ENCODE measurements at places on chromosomes 2 and 18. TPM values are rescaled to one million over a fixed set of nuclear protein-coding genes. Genes with fewer than 3 reads are reported as not detected.

Gene CAD
- 36.9 TPM for total RNA-seq

GRCh38 chr2:61898810-61899209, 6.7 kb upstream of the COMMD1 start:
- H3K27me3 ChIP-seq: no peaks in the 10 kb centered on the region
- H3K4me3 ChIP-seq: no peak overlapping the region
- H3K4me1 ChIP-seq: no peaks in the 10 kb centered on the region
- H3K36me3 ChIP-seq: no peaks in the 10 kb centered on the region

DNA sequence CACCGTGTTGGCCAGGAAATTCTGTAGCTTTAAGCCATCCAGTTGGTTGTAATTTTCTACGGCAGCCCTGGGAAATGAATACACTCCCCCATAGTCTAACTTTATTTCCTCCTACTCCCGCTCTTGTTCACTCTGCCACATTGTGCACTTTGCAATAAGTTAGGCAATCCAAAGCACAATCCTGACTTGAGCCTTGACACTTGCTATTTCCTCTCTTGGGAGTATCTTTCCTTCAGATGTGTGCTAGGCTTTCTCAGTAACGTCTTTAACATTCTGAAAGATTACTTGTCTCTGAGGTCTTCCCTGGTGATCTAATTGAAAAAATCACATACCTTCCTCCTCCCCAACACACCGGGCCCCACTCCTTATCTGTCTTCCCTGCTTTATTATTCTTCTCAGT, 65.9 kb upstream of the RAB27B start:
- H3K36me3 ChIP-seq: no peaks in the 10 kb centered on the region
- no peak overlapping the region for H3K27ac ChIP-seq
- peaks cover 29% of the 10 kb centered on the region for H3K4me1 ChIP-seq
- DNase-seq: no peak
- H3K4me3 ChIP-seq: no peak overlapping the region

DNA sequence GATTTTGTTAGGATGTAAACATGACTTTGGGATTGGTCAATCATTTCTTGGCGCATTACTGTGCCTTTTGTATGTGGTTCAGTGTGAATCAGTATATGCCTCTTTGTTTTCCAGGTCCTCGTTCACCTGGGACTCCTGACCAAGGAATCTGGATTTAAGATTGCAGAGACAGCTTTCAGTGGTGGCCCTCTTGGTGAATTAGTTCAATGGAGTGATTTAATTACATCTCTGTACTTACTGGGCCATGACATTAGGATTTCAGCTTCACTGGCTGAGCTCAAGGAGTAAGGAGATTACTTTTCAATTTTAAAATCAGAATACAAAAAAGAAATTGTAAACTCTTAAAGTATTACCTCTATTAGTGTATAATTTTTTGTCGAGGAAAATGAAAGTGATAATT, 87.6 kb downstream of the MGAT5 start:
- no peak overlapping the region for H3K4me3 ChIP-seq
- no peaks in the 10 kb centered on the region for H3K36me3 ChIP-seq
- no peaks in the 10 kb centered on the region for H3K4me1 ChIP-seq
- no peak for DNase-seq
- no peaks in the 10 kb centered on the region for H3K27me3 ChIP-seq

DNA sequence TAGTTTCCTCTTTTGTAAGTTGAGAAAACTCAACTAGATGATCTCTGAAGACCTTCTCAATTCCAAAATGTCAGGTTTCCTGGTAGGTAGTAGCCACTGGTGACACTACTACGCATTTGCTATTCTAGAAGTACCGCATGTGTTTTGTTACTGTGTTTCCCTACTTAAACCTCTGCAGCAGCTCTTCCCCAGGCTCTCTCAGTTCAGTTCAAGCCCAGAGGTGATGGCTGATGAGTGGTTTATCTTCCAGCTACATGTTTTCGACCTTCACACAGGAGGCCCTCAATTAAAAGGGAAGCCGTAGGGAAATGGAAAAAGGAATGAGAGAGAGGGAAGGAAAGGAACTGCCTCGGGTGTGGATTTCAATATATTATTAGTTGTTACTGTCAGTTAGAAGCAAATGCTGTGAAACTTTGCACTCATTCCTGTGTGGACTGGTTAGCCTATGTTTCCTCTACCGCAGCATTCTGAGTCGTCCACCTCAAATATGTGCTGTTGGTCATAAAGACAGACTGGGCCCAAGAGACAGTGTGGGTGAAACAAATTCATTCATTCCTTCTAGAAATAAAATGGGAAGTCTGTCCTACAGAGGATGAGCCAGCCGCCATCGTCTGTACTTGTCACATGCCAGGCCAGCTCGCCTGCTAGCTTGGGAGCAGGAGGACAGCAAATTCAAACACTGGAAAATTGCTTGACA, 455.2 kb upstream of the RAB12 start:
- DNase-seq: no peak
- no peak overlapping the region for H3K4me3 ChIP-seq
- no peaks in the 10 kb centered on the region for H3K4me1 ChIP-seq
- H3K36me3 ChIP-seq: no peaks in the 10 kb centered on the region

- H3K36me3 ChIP-seq: no peaks in the 10 kb centered on the region
- no peak overlapping the region for H3K27ac ChIP-seq
- no peak overlapping the region for H3K4me3 ChIP-seq
Observed at GRCh38 chr2:227402959-227403358, 15.2 kb upstream of the SCYGR1 start.

Gene TMEM169
- not detected for total RNA-seq

Gene MEP1B
- not detected for total RNA-seq

DNA sequence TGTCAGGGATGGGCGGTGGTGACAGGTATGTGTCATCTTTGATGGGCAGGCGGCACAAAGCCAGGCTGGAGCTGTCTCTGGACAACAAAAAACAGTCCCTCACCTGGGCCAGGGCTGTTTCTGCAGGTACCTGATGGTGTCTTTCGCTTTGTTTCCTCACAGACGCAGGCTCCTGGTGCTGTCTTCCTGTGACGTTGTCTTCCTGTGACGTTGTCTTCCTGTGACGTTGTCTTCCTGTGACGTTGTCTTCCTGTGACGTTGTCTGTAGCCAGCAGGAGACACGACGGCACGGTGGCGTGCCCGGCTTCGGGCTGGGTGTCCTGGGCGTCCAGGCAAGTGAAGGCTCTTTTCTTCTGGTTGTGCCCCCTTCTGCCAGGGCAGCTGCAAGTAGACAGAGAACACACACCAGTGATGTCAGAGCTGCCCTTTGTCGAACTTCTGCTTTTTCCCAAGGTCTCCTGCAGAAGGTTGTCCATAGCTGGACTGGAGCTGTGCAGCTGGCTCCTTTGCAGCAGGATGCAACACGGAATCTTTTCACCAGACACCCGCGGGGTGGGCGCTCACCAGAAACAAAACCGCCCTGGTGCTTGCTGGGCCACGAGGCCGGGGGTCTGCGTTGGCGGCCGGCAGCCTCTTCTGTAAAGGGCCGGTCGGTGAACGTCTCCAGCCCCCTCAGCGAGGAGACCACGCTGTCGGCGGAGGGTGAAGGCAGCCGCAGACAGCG, 21.1 kb downstream of the GPR35 start:
- no peaks in the 10 kb centered on the region for H3K36me3 ChIP-seq
- H3K4me3 ChIP-seq: no peak overlapping the region
- no peaks in the 10 kb centered on the region for H3K27me3 ChIP-seq
- DNase-seq: no peak

DNA sequence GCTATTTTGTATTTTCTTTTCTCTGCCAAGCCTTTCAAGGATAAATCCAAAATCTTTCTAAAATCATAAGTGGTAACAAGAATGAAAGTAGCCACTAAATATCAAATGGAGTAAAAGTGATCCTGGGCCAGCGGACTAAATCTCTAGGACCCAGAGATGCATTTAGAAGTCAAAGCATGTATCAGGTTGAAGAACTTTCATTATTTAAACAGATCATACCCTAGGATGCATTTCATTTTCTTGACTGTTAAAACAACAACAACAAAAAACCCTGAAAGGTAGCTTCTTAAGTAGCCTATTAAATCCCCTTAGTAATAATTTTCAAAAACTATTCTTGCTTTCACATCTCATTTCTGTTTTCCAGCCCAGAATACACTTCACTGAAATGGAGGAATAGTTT, 4.8 kb upstream of the POU3F3 start:
- DNase-seq: no peak
- H3K4me1 ChIP-seq: peaks cover 23% of the 10 kb centered on the region

GRCh38 chr2:74041182-74041581, 56.5 kb downstream of the TET3 start:
- no peak for DNase-seq
- no peak overlapping the region for H3K27ac ChIP-seq
- H3K27me3 ChIP-seq: no peaks in the 10 kb centered on the region
- no peak overlapping the region for H3K4me3 ChIP-seq
- no peaks in the 10 kb centered on the region for H3K36me3 ChIP-seq
- no peaks in the 10 kb centered on the region for H3K4me1 ChIP-seq

Gene PLEK
- 1.8 TPM for total RNA-seq

DNA sequence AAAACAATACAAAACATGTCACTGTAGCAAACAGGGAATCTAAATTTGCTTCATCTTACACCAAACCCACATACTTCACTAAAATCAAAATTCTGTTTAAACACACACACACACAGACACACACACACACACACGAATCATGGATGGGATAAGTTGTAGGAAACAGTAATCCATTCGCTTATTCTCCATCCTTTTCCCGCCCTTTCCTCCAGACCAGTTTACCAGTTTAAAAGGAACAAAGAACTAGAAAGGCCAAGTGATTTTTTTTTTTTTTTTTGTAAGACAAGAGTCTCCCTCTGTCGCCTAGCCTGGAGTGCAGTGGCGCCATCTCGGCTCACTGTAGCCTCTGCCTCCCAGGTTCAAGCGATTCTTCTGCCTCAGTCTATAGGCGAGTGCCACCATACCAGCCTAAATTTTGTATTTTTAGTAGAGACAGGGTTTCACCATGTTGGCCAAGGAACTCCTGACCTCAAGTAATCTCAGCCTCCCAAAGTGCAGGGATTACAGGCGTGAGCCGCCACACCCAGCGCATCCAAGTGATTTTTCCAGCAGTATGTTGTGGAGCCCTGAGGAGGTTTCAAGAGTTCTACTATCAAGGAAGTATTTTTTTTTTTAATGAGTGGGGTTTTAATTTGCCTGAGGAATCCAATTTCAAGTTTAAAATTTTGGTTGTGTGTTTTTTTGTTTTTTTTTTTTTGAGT, 5.7 kb downstream of the PSME4 start:
- no peak overlapping the region for H3K4me3 ChIP-seq
- H3K27ac ChIP-seq: no peak overlapping the region
- no peak for DNase-seq

DNA sequence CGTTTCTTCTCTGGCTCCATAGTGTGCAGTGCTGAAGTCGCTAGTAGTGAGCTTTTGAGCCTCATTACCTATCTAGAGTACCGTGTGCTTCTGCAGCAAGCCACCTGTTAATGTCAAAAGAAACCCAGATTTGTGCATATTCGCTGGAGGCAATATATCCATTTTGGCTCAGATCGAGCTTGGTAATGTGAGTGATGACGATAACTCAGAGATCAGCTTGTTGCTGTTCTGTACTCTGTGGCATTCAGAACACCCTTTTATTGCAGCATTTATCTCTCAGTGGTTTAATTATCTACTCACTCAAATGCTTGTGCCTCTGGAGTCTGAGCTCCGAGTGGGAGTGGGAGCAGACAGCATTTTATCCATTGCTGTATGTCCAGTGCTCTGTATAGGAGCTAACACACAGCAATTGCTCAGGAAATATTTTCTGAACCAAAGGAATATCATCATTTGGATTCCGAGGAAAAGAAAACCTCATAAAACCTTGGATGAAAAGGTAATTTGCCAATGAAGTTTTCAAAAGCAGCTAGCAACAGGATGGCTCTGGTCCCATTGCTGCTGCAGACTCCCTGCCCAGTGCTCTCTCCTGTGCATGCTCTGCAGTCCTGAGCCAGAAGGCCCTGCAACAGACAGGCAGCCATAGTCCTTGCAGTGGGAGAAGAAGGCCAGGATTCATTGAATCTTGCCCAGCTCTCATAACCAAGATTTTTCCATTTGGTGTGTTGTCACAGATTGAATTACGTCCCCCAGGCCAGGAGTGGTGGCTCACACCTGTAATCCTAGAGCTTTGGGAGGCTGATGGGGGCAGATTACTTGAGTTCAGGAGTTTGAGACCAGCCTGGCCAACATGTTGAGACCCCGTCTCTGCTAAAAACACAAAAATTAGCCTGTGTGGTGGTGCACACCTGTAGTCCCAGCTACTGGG, 183.8 kb downstream of the MYCN start:
- no peak overlapping the region for H3K4me3 ChIP-seq
- no peak for DNase-seq
- no peak overlapping the region for H3K27ac ChIP-seq
- H3K27me3 ChIP-seq: no peaks in the 10 kb centered on the region

- peaks cover 8% of the 10 kb centered on the region for H3K4me1 ChIP-seq
- H3K27ac ChIP-seq: no peak overlapping the region
- H3K36me3 ChIP-seq: no peaks in the 10 kb centered on the region
- H3K4me3 ChIP-seq: no peak overlapping the region
- no peak for DNase-seq
- H3K27me3 ChIP-seq: peaks cover 8% of the 10 kb centered on the region
Observed at GRCh38 chr2:26854283-26854827, 6.4 kb downstream of the DPYSL5 start.

GRCh38 chr2:42977270-42978174, 185.1 kb upstream of the HAAO start:
- DNase-seq: peak; percentile 25
- no peaks in the 10 kb centered on the region for H3K36me3 ChIP-seq
- peaks cover 69% of the 10 kb centered on the region for H3K4me1 ChIP-seq
- peak overlapping the region; percentile 78 for H3K27ac ChIP-seq

DNA sequence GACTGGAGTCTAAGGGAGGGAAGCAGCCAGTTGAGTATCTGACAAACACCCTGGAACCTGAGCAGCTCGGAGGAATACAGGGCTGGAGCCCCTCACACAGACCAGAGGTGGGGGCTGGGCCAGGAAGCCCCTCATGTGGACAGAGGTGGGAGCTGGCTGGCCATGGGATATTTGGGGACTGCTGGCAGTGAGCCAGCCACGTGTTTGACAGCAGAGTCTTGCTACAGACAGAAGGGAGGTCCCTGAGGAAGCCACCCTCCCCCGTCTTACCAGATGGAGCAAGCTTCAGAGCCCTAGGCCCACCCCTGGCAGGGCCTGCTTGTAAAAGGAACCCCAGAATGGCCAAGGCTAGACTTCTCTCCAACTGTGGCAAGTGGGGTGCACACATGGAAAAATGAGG, 3.6 kb upstream of the MTERF4 start:
- no peaks in the 10 kb centered on the region for H3K27me3 ChIP-seq
- H3K4me3 ChIP-seq: no peak overlapping the region
- peaks cover 19% of the 10 kb centered on the region for H3K4me1 ChIP-seq
- no peak for DNase-seq
- H3K27ac ChIP-seq: no peak overlapping the region

GRCh38 chr18:5309888-5310470, 14.5 kb upstream of the ZBTB14 start:
- H3K27ac ChIP-seq: peak overlapping the region; percentile 24
- H3K27me3 ChIP-seq: no peaks in the 10 kb centered on the region
- H3K4me1 ChIP-seq: peaks cover 22% of the 10 kb centered on the region
- DNase-seq: no peak

GRCh38 chr2:66688951-66689350, 254.0 kb downstream of the MEIS1 start:
- no peak for DNase-seq
- no peaks in the 10 kb centered on the region for H3K27me3 ChIP-seq
- H3K4me1 ChIP-seq: peaks cover 8% of the 10 kb centered on the region
- H3K36me3 ChIP-seq: no peaks in the 10 kb centered on the region

Gene AP1S3
- total RNA-seq: 2.0 TPM
